ENCODE measurements at places on chromosomes 1 and 21.

GRCh38 chr21:33937931-33938339, 22.3 kb upstream of the ATP5PO start:
- no peak for DNase-seq

- DNase-seq: no peak
Measured at GRCh38 chr1:228066891-228067654, 15.4 kb upstream of the ARF1 start.

DNA sequence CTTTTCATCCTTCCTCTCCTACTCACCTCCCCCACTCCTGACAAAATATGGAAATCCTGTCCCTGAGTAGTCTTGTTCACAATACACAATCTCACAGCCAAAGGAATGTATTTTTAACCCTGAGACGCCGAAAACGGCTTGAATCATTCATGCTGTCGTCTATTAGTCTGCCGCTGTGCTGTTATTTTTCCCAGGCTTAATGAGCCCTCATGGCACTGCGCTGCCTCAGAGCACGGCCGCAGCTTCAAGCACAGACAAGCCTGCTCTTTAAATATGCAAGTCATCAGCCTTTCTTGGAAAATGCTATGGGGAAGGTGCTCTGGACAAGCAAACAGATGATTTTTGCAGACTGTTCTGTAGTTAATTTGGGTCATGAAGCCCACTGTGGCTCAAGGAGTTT, 302.7 kb downstream of the DISC1 start:
- no peak for DNase-seq

- DNase-seq: no peak
Measured at GRCh38 chr1:46983166-46983829, 40.2 kb upstream of the CYP4X1 start.

DNA sequence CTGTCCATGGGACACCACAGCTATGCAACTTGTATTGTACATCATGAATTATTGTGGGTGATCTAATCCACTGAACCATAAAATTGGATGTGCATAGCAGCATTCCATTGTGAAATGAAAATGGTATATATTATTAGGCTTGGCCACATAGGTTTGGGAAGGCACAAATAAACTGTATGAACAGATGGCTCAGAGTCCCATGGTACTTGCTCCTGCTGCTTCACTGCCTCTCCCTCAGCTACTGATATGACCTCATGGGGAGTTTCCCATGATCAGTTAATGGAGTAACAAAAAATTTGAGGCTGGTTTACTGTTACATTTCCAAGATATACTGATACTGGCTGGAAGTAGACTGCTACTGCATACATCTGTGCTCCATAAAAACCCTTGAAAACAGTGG, 152.7 kb upstream of the NEGR1 start:
- DNase-seq: no peak

- no peak for DNase-seq
Measured at GRCh38 chr1:119724611-119725218, 13.0 kb downstream of the PHGDH start.

DNA sequence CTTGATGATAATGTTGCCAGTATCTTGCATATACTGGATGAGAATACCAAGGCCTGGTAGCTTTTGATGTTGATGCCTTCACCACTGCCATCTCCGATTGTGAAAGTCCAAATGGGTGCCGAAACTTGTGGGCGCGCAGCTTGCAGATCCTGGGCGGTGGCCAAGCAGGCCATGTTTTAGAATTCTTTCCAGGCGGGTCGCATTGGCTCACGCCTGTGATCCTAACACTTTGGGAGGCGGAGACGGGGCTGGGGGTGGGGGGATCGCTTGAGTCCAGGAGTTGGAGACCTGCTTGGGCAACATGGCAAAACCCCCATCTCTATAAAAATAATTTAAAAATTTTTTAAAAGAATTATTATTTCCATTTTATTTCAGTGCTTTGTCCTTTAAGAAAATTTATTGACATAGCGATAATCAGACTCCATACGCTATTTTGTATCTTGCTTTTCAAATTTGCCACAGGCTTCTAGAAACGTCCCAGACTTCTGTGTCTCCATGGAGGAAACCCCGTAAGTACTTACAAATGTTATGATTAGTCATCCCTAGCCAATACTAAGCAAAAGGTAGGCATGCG, 592 bp upstream of the ZNF326 start:
- no peak for DNase-seq

DNA sequence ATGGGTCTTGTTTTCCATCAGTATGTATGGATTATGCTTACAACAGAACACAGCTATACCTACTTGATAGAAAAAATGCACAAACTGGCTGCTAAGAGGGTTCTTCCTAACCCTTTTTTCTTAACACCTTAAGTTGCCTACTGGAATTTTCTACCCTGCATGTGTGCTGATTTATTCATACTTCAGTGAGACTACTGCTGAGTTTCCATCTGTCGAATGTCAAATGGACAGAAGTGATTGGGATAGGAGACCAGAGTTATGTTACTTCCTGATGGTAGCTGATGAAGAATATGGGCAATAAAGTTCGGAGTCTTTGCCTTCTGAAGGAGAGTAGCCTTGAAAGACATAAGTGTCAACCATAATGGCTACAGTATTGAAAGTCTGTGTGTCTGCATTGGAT, 6.5 kb upstream of the DNM3 start:
- no peak for DNase-seq

DNA sequence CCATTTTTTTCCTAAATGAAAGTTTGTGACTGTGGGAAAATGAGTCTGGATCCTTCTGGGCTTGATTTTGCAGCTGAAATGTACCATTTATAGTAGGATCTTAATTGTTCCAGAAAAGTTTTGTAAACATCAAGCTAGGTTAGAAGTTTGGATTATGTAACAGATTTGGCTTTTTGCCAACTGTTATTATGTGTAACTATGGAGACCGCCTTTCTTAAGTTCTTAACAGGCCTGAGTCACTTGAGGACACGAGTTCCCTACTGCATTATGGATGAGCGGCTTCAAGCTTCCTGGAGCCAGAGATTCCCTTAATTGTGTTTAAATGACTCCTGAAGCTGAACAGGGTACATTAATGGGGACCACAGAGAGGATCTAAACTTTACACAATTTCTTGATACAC, 22.2 kb downstream of the SLC25A33 start:
- peak; percentile 72 for DNase-seq

- no peak for DNase-seq
Measured at GRCh38 chr1:94798054-94798453, 22.1 kb upstream of the SLC44A3 start.

DNA sequence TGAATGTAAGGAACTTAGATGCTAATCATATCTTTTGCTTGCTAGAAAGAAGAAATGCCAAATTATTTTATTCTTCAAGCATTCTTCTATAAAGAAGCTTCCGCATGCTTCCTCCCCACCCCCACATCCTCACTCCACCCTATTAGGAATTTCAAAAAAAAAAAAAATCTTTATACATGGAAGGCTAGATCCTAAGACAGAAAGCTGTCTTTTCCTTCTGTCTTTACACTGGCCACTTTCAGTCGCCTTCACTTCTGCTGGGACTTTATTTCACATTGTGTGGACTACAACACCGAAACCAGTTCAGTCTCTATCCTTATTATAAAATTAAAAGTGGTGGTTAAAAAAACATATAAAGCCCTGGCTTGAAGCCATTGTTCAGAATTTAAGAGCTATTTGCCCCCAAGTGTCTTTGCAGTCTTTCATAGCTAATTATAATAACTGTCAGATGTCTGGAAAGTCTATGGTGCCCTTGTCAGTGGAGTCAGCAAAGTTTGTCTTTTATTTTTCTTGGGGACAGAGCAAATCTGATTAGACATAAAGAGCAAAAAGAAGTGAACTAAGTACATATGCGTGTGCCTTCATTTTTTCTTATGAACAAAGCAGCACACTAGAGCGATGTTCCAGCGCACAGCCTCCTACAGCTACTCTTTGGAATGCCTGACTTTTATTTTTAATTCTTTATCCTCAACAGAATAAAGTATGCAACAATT, 297.7 kb downstream of the PTPRC start:
- peak; percentile 30 for DNase-seq

GRCh38 chr1:201266774-201267173, 16.5 kb upstream of the PKP1 start:
- DNase-seq: no peak

DNA sequence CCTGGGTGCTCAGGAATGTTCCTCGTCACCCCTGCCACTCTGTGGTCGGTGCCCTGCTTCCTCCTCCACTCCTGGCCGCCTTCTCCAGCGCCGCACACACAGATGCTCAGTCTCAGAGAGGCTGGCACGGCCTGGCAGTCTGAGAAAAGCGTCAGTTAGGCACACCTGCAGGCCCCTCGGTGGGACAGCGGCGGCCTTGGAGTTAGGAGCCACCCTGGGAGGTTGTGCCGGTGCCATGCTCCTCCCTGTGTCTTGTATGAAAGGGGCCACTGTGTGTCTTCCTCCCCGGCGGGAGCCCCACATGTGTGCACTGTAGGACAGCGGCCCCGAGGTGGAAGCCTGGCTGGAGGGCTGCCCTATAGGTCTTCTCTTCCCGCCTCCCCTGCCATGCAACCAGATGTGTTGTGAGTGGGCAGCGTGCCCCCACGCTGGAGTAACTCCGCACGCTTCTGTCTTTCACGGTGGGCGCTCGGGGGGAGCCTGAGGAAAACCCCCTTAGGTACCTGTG, 145.2 kb downstream of the PGBD5 start:
- DNase-seq: no peak

- peak; percentile 27 for DNase-seq
Measured at GRCh38 chr1:224623743-224624333, 7.7 kb downstream of the CNIH3 start.

DNA sequence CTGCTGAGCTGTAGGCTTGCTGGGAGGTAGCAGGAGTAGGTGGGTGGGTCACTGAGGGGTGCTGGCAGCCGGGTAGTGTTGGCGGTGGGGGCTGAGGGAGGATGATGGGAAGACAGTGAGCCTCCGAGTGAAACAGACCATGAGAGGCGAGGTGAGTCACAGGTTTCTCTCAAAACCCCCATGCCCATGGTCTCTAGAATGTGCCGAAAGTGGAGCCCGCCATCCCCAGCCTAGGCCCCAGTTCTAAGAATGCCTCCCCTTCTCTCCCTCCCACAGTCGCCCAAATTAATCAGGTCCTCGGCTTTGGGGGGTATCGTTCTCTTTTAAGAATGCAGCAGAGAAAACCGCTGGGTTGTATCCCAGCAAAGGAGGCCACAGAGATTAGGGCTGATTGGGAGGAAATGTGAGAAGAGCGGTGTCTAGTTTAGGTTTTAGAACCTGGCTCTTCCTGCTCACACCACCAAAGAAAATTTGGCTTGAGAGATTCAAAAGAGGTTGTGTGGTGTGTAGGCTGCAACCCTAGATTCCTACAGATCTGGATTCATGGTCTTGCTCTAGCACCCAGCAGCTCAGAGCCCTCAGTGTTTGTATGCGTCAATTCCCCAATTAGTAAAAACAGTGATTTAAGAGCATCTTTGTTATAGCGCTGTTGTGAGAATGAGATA, 27.7 kb upstream of the IL19 start:
- DNase-seq: no peak

- DNase-seq: no peak
Measured at GRCh38 chr1:110187139-110187890, 22.8 kb upstream of the KCNC4 start.

DNA sequence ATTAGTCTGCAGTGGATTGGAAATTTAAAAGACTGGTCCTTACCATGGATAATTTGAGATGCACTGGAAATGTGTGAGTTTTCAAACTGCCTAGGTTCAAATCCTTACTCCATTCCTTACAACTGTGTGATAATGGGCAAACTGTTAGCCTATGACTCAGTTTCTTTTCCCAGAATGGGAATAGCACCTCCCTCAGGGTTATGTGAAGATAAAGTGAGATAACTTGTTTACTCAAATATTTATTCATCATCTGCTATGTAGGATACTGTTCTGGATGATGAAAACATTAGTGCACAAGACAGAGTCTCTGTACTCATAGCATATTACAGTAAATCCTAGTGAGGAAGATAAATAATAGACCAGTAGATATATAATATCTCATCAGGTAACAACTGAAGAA, 28.6 kb downstream of the LRIG2 start:
- DNase-seq: peak; percentile 16

- no peak for DNase-seq
Measured at GRCh38 chr1:217577336-217577735, 53.6 kb downstream of the GPATCH2 start.

- DNase-seq: no peak
Measured at GRCh38 chr1:115239148-115239422, 99.0 kb downstream of the NGF start.

- DNase-seq: no peak
Measured at GRCh38 chr1:168864266-168864665, 135.3 kb upstream of the DPT start.

GRCh38 chr1:152479792-152480595, 30.6 kb upstream of the LCE5A start:
- peak; percentile 8 for DNase-seq

GRCh38 chr1:25003457-25004190, 73.5 kb upstream of the RUNX3 start:
- no peak for DNase-seq

- no peak for DNase-seq
Measured at GRCh38 chr1:115168026-115168425, 78.7 kb upstream of the TSPAN2 start.

DNA sequence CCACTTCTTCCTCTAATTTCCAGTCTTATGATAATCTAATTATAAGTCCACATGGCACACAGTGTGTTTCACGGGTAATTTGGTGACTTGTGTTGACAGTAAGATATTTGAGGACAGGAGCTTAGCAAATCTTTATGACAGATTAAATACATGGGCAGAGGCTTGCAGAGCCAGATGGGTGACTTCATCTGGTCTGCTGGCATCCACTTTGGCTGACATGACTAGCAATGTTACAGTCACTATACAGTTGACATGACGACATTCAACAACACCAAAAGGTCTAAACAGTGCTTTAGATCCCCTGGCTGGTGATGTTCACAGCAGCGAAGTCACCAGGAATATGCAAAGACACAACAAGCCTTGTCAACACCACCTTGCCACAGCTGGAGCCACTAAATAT, 147.2 kb downstream of the ETS2 start:
- no peak for DNase-seq

- no peak for DNase-seq
Measured at GRCh38 chr1:203742436-203742835, 22.5 kb upstream of the LAX1 start.

- DNase-seq: peak; percentile 85
Measured at GRCh38 chr1:36187800-36188593, 32.0 kb downstream of the MAP7D1 start.

GRCh38 chr21:36804874-36805611, 106.1 kb downstream of the SIM2 start:
- no peak for DNase-seq
